ENCODE measurements at places on chromosomes 13 and 19. TPM values are rescaled to one million over a fixed set of nuclear protein-coding genes. Genes with fewer than 3 reads are reported as not detected.

GRCh38 chr13:26247011-26247410 is 6.9 kb upstream of the CDK8 start:
- H3K27ac ChIP-seq, result no peak overlapping the region
- DNase-seq, result no peak
- H3K4me3 ChIP-seq, result no peak overlapping the region
- no peaks in the 10 kb centered on the region for H3K4me1 ChIP-seq
- H3K36me3 ChIP-seq, result no peaks in the 10 kb centered on the region

- no peak overlapping the region for H3K27ac ChIP-seq
- DNase-seq, result no peak
- no peaks in the 10 kb centered on the region for H3K36me3 ChIP-seq
- no peaks in the 10 kb centered on the region for H3K27me3 ChIP-seq
- no peaks in the 10 kb centered on the region for H3K4me1 ChIP-seq
- no peak overlapping the region for H3K4me3 ChIP-seq
These were observed 58.0 kb downstream of the MAP4K1 start for GRCh38 chr19:38559428-38560401.

Gene RUBCNL
- polyA plus RNA-seq, result 9.0 TPM

GRCh38 chr19:4589579-4590410 is 30.3 kb upstream of the SEMA6B start:
- H3K4me1 ChIP-seq, result peaks cover 2% of the 10 kb centered on the region
- H3K27ac ChIP-seq, result no peak overlapping the region
- no peaks in the 10 kb centered on the region for H3K36me3 ChIP-seq
- no peak overlapping the region for H3K4me3 ChIP-seq
- peaks cover 8% of the 10 kb centered on the region for H3K27me3 ChIP-seq

DNA sequence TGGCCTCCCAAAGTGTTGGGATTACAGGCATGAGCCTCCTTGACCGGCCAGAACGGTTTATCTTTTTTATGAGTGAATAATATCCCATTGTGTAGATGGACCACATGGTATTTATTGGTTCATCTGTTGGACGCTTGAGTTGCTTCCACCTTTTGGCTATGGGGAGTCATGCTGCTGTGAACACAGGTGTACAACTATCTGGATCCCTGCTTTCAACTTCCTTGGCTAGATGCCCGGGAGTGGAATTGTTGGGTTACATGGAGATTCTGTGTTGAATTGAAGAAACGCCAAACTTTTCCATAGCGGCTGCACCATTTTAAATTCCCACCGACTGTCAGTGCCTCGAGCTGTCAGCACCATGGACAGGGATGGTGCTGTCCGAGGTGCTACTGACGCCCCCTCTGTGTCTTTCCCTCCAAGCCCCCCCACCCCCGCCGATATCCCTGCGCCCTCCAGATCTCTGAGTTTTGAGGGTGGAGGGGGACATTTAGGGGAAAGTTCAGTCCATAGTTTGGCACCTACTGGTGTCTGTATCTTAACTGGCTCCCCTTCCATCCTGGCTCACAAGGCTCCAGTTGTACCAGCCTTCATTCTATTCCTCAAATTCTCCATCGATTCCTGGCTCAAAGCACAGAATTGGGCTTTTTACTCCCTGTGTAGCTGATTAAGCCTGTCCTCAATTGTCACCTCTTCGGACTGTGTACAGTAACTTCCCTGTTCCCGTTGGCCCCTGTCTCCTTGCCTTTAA is 27.3 kb downstream of the PNPLA6 start:
- H3K4me1 ChIP-seq, result no peaks in the 10 kb centered on the region
- DNase-seq, result no peak
- H3K27ac ChIP-seq, result no peak overlapping the region
- H3K36me3 ChIP-seq, result peaks cover 40% of the 10 kb centered on the region
- no peak overlapping the region for H3K4me3 ChIP-seq
- H3K27me3 ChIP-seq, result no peaks in the 10 kb centered on the region

Data from sigmoid colon (tissue), 7 donors.